ENCODE measurements at places on chromosomes 7 and 10. TPM values are rescaled to one million over a fixed set of nuclear protein-coding genes. Genes with fewer than 3 reads are reported as not detected.

Gene SLC26A3
- 10.3 TPM for total RNA-seq

Gene INHBA
- 44.8 TPM for total RNA-seq

Gene LEP
- 6.6 TPM for total RNA-seq

Gene PDE1C
- total RNA-seq, result 28.8 TPM

Gene TMUB1
- total RNA-seq, result 38.4 TPM

Gene MRLN
- total RNA-seq, result not detected

Gene ASZ1
- not detected for total RNA-seq

Gene CNTNAP2
- 8.9 TPM for total RNA-seq

Gene NKX2-3
- not detected for total RNA-seq

Gene TNKS2
- total RNA-seq, result 40.6 TPM

Gene WNT8B
- total RNA-seq, result not detected

Gene HILPDA
- 19.0 TPM for total RNA-seq

Gene GJD4
- not detected for total RNA-seq

Gene HYAL4
- total RNA-seq, result not detected
